ENCODE measurements at places on chromosomes 6 and 20. TPM values are rescaled to one million over a fixed set of nuclear protein-coding genes. Genes with fewer than 3 reads are reported as not detected.

DNA sequence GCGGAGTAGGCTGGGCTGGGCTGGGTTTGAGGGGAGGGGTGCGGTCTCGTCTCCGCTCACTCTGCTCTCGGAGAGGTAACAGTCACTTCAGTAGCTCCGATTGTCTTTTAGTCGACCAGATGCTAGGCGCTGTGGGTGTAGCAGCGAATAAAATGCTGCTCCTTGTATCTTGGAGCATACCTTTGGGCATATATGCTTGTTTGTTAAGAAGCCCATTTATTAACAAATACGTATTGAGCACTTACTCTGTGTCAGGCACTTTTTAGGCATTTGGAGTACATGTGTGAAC is 545 bp downstream of the ACTR5 start:
- DNase-seq = no peak

DNA sequence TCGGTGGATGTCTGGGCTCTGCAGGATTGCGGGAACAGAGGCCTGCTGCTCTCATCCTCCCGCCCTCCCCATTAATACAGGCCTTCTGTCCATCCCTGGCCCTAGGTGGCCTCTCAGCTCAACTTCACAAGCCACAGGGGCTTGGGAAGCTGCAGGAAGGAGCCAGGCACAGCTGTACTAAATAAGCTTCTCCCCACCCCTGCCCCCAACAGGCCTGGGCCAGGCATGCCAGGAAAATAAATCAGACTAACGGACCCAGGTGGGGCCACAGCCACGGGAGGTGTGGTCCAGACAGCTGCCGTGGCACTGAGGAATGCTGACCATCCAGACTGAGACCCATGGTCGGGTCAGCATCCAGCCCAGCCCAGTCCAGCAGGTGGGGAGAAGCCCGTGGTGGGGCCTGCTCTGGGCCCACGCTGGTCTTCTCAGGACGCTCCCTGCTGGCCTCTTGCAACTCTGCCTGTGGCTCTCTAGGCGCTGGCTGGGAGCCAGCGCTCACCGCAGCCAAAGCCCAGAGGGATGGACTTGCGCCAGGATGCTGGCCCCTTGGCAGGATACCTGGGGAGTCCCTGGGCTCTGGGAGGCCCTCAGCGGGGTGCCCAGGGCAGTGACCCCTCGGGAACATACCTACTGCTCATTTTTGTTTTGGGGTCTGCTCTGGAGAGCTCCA is 8.6 kb upstream of the YTHDF1 start:
- peak; percentile 93 for DNase-seq

GRCh38 chr20:37914672-37915433 is 11.9 kb downstream of the VSTM2L start:
- DNase-seq = no peak

GRCh38 chr6:166005944-166006899 is 161.4 kb downstream of the TBXT start:
- peak; percentile 42 for DNase-seq

DNA sequence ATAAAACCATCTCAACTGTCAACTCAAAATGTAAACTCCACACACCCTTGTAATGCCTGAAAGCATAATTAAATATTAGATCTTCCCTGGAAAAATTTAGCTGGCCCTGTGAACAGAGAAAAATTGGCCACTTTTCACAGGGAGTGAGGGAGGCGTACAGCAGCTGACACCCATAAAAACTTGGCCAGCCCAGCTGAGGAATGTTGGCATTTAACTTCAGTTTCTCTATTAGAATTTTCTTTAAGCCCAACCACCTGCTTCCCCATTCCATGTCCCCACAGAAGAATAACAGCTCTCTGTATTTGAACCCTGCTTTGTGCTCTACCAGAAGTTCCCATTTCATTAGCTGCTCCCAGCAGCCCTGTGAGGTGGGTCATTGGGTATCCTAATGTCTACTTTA is 41.0 kb downstream of the PKHD1 start:
- DNase-seq = peak; percentile 48

- no peak for DNase-seq
These were observed 155.1 kb upstream of the ENPP5 start for GRCh38 chr6:46325561-46326530.

DNA sequence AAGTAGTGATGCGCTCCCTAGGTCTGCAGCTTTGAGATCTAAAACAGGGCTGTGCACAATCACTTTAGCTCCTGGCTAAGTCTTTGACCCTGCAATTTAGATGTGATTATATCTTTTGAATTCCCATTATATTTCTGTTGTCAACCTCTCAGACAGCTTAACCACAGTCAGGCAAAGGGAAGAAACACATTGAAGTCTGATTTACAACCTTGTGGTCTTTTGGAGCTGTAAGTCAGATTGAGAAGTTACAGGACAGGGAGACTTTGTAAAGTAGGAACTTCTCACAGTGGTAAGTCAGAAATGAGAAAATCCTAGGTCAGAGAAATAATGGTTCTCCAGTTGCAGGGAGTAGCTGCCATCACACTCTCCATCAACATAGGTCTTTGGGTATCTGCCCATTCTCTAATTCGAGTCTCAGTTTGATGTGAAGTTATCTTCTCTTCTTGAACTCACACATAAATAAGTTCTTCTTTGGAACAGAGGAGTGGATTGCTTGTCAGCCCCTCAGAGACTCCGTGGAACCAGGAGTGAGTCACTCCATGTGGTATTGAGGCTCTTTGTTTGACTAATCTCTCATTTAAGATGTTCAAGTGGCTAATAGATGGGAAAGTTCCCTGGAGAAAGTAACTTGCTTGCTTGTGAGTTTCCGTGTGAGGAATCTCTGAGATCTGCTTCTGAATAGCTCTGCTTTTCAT is 35.0 kb upstream of the SGK1 start:
- DNase-seq = peak; percentile 61

DNA sequence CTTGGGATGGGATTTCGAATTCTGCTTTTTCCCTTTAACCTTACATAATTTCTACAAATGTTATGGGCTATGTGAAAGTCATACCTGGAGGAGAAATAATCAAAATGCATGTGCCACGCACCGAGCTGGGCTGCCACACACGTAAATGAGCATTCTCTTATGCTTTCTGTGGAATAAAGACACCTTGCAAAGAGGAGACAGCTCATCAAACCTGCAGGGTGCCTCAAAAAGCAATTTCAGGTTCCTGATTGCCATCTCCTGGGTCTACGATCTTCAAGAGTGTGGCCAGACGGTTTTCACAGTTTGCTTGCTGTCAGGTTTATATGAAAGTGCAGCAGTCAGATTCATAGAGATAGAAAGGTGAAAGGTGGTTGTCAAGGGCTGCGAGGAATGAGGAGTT is 36.6 kb downstream of the DUSP22 start:
- DNase-seq = no peak

- no peak for DNase-seq
These were observed 9.1 kb downstream of the HIVEP2 start for GRCh38 chr6:142935553-142936517.

DNA sequence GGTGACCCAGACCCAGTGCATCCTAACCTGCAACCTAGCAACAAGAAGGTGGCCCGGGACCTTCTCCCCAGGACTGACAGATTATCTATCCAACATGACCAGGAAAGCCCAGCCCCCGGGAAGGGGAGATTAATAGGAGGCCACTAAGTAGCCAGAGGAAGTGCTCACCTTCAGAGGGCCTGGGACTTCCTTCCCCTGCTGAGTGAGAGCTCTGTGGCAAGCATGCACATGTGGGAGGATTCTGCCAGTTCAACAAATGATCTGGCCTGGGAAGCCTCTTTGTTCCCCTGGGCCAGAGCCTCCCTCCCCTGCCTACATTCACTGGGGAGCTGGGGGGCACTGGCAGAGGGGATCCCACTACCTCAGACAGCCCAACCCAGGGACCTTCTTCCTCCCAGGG is 39.6 kb downstream of the SHLD1 start:
- DNase-seq = no peak

DNA sequence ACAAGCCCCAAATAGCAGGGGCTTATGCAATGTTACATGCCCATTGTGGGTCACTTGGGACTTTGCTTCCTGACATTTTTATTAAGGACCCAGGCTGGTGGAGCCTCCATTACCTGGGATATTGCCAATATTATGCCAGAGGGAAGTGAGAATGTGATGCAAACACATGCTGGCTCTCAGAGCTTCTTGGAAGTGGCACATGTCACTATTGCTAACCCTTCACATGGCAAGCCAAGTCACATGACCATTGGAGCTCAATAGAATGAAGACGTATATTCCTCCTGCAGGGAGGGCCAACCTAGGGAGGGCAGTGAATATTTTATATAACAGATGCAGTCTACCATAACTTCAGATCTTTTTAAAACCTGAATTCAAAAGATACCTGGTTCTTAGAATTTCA is 140.7 kb upstream of the ZFP64 start:
- no peak for DNase-seq

GRCh38 chr6:10431423-10432164 is 16.7 kb upstream of the TFAP2A start:
- DNase-seq = no peak

DNA sequence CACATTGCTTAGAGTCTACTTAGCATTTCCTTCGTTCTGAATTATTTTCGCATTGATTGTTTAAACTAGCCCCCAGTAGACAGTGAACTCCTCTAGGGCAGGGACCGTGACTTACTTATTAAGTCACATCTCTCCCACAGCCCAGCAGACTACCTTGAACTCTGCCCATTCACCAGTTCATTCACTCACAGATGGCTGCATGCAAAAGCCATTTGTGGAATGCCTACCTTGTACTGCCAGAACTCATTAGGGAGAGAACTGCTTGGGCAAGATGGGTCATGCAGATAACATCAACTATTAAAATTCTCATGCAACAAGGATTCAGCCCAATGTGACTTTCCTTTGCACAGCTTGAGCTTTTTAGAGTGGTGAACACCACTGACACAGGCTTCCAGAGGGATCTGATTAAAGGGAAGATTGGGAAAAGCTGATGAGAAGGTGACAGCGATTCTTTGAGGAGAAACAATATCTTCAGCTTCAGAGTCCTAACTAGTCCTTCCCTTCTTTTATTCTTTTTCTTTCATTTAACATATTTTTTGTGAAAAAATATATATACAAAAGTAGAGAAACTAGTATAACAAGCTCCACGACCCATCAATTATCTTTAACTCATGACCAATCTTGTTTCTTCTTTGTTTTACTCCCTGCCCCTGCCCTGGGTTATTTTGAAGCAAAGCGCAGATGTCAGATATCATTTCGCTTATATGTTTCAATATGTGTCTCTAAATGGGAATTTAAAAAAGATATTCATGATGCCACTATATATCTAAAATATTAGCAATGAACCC is 273.9 kb downstream of the CDC5L start:
- DNase-seq = no peak

DNA sequence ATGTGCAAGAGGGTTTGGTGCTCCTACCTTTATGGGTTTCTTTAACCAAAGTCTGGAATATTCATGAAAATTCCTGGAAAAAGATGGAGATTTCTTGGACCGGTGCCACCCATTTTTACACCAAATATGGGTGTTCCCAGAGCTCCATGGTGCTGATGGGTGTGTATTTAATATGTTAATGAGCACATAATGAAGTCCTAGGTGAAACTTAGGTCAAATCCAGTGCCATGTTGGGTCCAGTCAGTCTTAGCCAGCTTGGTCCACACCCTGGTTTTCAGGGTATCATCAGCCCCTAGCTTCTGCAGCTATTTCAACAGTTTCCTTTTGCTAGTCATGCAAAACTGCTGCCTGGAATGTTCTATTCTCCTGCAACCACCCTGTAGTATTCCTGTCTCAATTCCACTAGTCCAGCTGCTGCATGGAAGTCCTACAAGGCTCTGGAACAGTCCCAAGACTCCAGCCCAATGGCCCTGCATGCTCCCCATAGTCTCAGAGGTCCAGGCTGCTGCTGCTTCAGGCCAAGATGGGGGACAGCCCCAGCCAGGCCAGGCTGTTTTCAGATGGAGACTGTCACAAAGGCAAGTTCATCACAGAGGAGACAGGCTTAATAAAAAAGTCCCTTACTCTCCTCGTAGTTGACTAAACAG is 31.8 kb downstream of the CST9L start:
- peak; percentile 2 for DNase-seq

GRCh38 chr20:605237-605636 is 4.9 kb downstream of the TCF15 start:
- DNase-seq = no peak

- DNase-seq = peak; percentile 51
These were observed 1.1 kb upstream of the PHF10 start for GRCh38 chr6:169725125-169726048.

GRCh38 chr6:37588735-37589108 is 89.0 kb upstream of the CCDC167 start:
- DNase-seq = no peak

GRCh38 chr6:66662196-66662595 is 955.2 kb upstream of the EYS start:
- peak; percentile 3 for DNase-seq

- peak; percentile 22 for DNase-seq
These were observed 336.2 kb downstream of the FOXA2 start for GRCh38 chr20:22248051-22248667.

- DNase-seq = no peak
These were observed 89.8 kb downstream of the MYB start for GRCh38 chr6:135270676-135271536.

- peak; percentile 5 for DNase-seq
These were observed 7.0 kb downstream of the GRIK2 start for GRCh38 chr6:101400326-101401135.

- no peak for DNase-seq
These were observed 57.0 kb upstream of the STX16 start for GRCh38 chr20:58593880-58594638.

GRCh38 chr6:46998436-46999017 is 43.6 kb downstream of the ADGRF1 start:
- DNase-seq = no peak

- DNase-seq = peak; percentile 82
These were observed at the start of gene BEND6 for GRCh38 chr6:56954403-56955170. BEND6 (plus strand) TSS chr6:56955107; CDS start chr6:56981811, 26,704 bp downstream.

DNA sequence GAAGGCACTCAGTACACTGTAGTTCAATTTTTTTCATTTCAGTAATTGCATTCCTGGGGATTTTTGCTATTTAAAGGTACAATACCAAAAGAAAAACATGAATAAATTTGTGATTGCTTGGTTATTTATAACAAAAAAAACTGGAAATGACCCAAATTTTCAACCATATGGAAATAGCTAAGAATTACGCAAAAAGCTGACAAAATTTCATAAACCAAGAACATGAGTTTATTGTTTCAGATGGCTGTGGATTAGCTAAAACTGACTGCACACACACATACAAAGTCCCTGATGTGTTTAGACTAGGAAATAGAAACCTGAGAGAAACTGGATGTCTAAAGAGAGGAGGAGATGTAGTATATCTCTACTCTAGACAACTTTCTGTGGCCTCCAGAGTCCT is 718.4 kb upstream of the CHD6 start:
- DNase-seq = no peak

The PTGIS gene
- total RNA-seq = 1.2 TPM

The ZNF165 gene
- 0.78 TPM for total RNA-seq

The GTSF1L gene
- total RNA-seq = not detected

The SPAG4 gene
- 5.5 TPM for total RNA-seq

The PRSS16 gene
- not detected for total RNA-seq

The SFTA2 gene
- total RNA-seq = not detected

The ACOT13 gene
- total RNA-seq = 13.1 TPM

The CEP43 gene
- total RNA-seq = 17.5 TPM

The RBM24 gene
- 289 TPM for total RNA-seq

The ZC3H12D gene
- total RNA-seq = 0.05 TPM

The RBL1 gene
- 2.7 TPM for total RNA-seq

The TSBP1 gene
- total RNA-seq = not detected

The TSPO2 gene
- not detected for total RNA-seq

All from myocyte (in vitro differentiated cells).